ENCODE measurements at places on chromosomes 7 and 10.

- no peak for DNase-seq
Observed at GRCh38 chr7:25565002-25565401, 336.7 kb upstream of the NPVF start.

GRCh38 chr10:85547460-85548023 lies 819.1 kb downstream of the GRID1 start:
- DNase-seq = no peak

DNA sequence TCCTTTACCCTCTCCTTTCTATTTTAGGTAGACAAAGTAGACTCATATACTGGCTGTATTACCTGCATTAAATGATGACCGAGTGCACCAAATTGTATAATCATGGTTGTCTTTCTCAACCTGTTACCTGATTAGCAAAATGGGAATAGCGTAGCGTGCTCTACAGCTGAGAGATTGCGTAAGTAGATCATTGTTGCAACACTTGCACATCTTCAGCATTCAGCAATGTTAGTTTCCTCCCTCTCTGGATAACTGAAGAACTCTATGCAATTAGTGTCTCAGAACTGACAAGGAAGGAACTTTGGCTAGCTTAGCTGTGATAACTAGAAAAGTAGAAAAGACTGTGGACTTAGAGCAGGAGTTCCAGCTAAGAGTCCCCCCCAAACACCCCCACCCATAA lies 787.4 kb downstream of the PHTF2 start:
- DNase-seq = no peak

GRCh38 chr7:18520450-18521235 lies 25.1 kb downstream of the HDAC9 start:
- no peak for DNase-seq

DNA sequence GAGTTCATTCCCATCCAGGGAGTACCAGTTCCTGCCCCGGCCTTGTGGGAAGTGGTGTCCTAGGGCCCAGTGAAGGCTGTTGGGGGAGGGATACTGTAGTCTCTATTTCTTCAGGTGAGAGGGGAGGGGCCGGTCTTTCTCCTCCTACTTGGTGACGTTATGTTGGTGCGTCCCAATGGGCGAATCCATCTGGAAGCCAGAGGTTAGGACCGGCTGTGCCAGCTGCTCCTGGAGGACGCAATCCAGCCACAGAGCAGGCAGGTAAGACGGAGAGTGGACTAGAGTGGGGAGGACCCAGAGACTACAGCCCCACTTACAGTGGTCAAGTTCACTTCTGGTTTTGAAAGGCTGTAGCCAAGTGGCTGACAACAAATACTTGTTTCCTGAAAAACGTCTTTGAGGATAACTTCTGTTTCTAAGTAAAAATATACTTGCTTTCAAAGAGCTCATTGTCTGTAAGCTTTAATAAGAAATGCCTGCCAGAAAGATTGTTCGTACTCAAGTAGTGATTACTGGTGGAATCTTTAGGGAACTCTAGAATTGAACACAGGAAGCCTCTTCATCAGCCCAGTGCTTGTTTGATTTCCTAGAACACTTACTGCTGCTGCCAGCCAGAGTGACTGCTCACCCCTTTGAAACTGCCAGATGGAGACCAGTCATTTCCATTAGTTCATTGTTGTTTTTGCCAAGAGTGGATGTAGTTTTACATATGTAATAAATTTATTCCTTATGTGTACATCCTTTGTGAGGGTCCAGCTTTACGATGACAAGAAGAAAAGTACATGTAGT lies 25.4 kb downstream of the RBM33 start:
- no peak for DNase-seq

GRCh38 chr7:104967088-104967487 lies 46.9 kb upstream of the KMT2E start:
- no peak for DNase-seq

Measured in bone marrow (tissue), 2 donors.